ENCODE measurements at places on chromosomes 3 and 15. TPM values are rescaled to one million over a fixed set of nuclear protein-coding genes. Genes with fewer than 3 reads are reported as not detected.

COMMD4 gene
- total RNA-seq: 54.8 TPM

PCLAF gene
- total RNA-seq: not detected

WDR73 gene
- 29.5 TPM for total RNA-seq

CYP11A1 gene
- 62.4 TPM for total RNA-seq

LRRC34 gene
- total RNA-seq: 3.5 TPM

- DNase-seq: no peak
- no peaks in the 10 kb centered on the region for H3K4me1 ChIP-seq
- H3K36me3 ChIP-seq: no peaks in the 10 kb centered on the region
- H3K4me3 ChIP-seq: no peak overlapping the region
Measured at GRCh38 chr3:190973771-190974170, 111.3 kb upstream of the GMNC start.

DNA sequence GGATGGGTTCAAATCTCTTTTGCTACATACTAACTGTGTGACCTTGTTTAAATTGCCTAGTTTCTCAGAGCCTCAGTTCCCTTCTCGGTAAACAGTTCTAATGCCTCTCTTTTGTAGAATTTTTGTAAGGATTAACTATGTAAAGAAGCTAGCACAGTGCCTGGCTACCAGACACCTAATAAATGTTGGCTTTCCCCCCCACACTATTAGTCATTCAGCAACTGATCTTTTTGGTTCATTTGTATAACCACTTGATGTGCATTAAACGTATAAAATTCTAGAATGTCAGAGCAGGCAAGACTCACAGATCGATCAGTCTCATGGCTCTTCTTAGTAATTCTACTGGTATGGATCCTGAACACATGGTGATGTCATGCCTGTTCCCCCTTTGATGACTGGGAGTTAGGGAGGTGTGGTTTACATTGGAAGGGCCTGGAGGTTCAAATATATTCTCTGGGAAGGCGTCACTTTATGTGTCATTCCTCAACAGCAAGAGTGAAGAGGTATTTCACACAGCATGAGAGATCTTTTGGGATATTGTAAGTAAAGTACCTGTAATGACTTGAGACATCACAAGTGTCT, 6.5 kb downstream of the TAGLN3 start:
- DNase-seq: no peak
- H3K27ac ChIP-seq: no peak overlapping the region
- no peaks in the 10 kb centered on the region for H3K36me3 ChIP-seq

- H3K4me3 ChIP-seq: no peak overlapping the region
- no peak for DNase-seq
- H3K4me1 ChIP-seq: peaks cover 30% of the 10 kb centered on the region
Measured at GRCh38 chr15:41928637-41929620, 35.1 kb upstream of the SPTBN5 start.

GRCh38 chr3:71430941-71431552, 152.5 kb downstream of the FOXP1 start:
- no peaks in the 10 kb centered on the region for H3K36me3 ChIP-seq
- DNase-seq: no peak
- H3K27ac ChIP-seq: peak overlapping the region; percentile 28
- H3K27me3 ChIP-seq: no peaks in the 10 kb centered on the region
- H3K4me3 ChIP-seq: no peak overlapping the region
- H3K4me1 ChIP-seq: peaks cover 9% of the 10 kb centered on the region

GRCh38 chr3:42216931-42217333, 49.1 kb downstream of the CCK start:
- no peaks in the 10 kb centered on the region for H3K27me3 ChIP-seq
- no peak overlapping the region for H3K27ac ChIP-seq

All from ascending aorta (tissue), 2 donors.